ENCODE measurements at places on chromosomes 3 and 15.

DNA sequence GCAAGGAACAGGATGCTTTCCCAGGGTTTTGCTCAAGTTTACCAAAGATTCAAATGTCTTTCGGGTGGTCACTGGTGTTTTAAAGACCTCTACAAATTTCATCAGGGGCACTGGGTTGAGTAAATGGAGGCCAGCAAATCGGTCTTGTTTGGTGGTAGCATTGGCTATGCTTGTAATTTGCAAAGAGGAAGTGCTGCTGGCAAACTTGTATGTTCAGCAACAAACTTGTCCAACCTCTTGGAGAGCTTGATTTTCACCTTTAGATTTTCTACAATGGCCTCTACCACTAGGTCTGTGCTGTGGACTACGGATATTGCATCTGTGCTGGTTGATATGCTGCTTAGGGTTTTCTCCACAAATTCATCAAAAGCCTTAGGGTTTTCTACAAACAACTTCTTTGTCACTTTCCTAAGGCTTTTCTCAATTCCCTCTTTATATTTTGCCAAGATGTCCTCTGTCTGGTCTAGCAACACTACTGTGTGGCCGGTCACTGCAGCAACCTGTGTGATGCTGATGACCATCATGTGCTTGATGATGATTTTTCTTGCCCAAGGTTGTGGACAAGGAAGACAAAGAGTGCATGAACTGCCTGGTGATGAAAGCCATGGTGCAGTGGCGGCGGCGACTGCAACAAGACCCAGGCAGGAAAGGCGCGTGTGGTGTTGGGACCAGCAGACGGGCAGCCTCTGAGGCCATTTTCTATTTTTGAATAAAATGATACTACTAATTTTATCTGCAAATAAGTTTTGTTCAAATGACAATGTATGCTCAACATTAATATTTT is 50.8 kb downstream of the RFX7 start:
- DNase-seq: no peak

GRCh38 chr3:161268601-161269000 is 47.5 kb downstream of the NMD3 start:
- no peak for DNase-seq

DNA sequence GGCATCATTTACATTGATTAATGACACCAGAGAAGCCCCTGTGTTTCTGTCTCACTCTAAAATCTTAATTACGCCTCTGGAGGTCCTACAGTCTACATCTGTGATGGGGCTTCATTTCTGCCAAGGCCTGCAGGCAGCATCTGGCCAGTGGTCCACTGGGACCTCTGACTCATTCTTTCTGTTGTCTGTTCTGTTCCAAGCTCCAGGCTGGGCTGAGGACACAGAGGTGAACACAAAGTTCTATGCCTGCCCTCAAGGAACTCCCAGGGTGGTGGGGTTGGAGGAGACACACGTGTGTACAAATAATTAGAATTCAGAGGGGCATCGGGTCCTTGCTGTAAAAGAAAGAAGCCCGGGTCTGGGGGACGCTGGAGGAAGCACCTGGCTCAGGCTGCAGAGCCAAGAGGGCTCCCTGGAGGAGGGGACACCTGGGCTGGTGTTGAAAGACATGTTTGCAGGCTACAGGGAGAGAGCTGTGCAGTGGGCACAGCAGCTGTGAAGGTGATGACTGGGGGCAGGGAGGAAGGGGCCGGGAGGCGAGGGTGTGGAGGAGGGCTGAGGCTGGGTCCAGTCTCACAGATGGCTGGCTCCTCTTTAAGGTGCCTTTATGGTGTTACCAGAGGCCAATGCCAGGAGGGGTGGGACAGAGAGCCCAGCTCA is 103.3 kb upstream of the PRR23E start:
- DNase-seq: no peak

- DNase-seq: no peak
These were observed 74.4 kb upstream of the HES1 start for GRCh38 chr3:194061421-194062030.

DNA sequence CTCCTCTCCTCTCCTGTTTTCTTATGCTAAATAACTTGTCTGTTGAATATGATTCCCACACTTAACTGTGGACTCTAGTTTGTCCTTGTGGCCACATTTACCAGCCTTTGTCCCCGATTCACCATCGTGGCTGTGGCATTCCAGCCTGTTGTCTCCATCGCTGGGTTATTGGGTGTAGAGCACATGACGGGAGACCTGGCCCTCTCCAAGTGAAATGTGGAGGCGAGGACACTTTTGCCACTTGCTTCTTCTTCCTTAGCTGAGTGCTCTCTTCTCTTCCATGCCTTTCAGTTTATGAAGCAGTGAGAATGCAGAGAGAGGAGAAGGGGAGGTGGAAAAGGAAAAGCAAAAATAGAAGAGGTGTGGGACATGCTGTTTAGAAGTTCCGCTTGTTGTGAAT is 61.5 kb upstream of the SAMMSON start:
- no peak for DNase-seq

DNA sequence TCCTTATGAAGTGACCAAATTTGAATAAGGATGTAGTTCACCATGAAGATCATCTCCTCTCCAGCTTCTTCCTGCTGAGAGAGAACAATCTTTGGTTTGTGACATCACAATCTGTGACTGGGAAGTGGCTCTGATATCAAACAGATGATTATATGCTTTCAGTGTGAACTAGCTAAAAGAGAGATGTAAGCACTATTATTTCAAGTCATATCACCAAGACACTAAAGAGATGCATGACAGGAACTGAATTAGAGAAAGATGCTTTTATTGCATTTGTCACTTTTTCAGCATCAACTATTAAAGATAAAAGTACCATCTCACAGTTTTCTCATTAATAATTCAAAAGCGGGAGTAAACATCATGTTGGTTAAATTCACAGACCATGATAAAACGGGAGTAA is 3.5 kb downstream of the CHRM5 start:
- DNase-seq: no peak

GRCh38 chr3:59450946-59451763 is 401.3 kb upstream of the CFAP20DC start:
- DNase-seq: no peak

DNA sequence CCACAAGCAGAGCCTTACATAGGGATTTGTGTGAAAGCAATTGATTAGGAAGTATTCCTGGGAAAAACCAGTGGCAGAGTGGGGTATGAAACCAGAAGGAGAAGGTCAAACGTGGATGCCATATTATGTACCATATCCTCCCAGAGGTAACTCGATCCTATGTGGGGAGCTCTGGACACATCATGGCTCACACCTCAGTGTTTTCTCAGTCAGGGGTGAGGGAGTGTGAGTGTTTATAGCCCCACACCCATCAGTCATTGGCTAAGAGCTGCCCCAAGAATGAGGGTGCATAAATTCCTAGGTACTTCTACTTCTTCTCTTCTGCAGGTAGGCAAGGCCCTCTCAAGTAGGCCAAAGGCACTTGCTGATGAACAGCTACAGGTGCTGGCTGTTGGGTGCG is 28.2 kb upstream of the PDZRN3 start:
- no peak for DNase-seq

- no peak for DNase-seq
These were observed 3.1 kb downstream of the KLHDC8B start for GRCh38 chr3:49174397-49174985.

- DNase-seq: no peak
These were observed 48.5 kb downstream of the GRIP2 start for GRCh38 chr3:14491396-14492190.

DNA sequence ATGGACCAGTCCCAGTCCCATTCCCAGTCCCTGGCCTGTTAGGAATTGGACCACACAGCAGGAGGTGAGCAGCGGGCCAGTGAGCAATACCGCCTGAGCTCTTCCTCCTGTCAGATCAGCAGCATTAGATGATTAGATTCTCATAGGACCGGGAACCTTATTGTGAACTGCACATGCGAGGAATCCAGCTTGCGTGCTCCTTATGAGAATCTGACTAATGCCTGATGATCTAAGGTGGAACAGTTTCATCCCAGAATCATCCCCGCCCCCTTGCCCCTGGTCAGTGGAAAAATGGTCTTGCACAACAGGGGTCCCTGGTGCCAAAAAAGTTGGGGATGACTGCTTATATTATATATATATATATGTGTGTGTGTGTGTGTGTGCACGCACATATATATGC is 63.1 kb downstream of the IFT57 start:
- no peak for DNase-seq

DNA sequence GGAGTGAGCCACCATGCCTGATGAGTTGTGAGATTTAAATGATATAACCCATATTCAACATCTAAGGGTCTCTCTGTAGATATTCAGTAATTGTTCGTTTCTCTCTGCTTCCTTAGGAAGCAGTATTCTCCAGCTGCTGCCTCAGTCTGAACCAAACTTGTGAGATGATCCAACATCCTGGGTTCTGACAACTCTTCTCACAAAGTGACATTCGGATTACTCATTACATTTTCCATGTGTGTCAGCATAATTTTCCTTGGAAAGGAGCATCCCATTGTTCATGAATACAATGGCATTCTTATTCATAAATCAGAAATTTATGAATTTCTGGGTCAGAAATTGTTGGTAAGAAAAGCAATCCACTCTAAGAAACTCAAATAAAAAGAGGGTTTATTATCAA is 15.0 kb upstream of the SEC22A start:
- no peak for DNase-seq

DNA sequence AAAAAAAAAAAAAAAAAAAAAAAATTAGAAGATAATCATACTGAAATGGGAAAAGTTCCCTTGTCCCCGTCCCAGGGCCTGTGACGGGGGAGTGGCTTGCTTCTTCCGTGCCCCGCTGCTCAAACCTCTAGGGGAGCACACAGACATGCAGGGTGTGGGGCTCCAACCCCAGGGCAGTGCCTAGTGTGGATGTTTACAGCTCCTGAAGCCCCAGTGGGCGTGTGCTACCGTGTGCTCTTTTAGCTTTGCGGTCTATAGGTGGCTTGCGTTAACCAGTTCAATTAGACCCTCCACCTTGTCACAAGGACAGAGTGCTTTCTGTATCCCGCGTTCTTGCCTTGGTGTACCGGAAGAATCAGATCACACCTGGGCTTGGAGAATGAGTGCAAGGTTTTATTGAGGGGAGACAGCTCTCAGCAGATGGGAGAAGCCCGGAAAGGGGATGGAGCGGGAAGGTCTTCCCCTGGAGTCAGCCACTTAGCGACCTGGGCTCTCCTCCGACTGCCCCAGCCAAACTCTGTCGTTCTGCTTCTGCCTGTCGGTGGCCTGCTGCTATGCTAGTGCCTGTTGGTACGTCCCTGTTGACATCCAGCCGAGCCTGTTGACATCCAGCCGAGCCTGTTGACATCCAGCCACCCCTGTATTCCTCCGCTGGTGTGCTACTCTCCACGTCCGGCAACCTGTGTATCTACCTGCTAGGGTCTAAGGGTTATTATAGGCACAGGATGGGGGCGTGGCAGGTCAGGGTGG is 569.8 kb downstream of the VGLL3 start:
- DNase-seq: no peak

DNA sequence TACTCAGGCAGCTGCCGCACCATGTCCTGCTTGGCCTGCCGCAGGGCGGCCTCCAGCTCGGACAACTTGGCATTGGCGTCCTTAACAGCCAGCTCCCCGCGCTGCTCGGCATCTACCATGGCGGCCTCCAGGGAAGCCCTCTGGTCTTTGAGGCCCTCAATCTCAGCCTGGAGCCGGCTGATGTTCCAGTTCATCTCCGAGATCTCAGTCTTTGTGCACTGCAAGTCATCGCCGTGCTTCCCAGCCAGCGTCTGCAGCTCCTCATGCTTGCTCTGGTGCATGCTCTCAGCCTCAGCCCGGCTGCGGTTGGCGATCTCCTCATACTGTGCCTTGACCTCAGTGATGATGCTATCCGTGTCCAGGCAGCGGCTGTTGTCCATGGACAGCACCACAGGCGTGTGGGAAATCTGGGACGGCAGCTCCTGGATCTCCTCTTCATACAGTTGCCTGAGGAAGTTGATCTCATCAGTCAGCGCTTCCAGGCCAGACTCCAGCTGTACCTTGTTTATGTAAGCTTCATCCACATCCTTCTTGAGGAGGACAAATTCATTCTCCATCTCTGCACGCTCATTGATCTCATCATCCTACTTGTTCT is 15.5 kb upstream of the PSTPIP1 start:
- DNase-seq: no peak

DNA sequence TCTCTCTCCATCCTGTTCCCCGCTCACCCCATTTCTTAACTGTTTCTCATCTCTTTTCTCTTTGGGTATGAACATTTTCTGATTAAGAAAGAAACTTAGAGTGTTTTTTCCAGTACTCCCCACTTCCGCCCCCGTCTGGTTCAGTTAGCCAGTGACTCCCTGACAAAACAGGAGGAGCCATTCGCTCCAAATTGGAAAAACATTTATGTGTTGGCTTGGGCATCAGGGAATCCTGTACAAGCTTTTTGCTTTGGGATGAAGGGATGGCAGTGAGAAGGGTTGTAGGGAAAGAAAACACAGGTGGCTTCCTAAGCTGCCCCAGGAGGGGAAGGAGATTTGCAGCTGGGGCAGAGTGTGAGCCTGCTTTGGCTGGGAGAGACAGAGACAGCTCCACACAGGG is 47.0 kb downstream of the BOC start:
- DNase-seq: no peak

GRCh38 chr3:123586131-123586530 is 1.3 kb upstream of the HACD2 start:
- peak; percentile 42 for DNase-seq

- no peak for DNase-seq
These were observed 346.8 kb upstream of the SATB1 start for GRCh38 chr3:18771931-18772330.

GRCh38 chr3:4759689-4760312 is 219.4 kb upstream of the BHLHE40 start:
- no peak for DNase-seq

DNA sequence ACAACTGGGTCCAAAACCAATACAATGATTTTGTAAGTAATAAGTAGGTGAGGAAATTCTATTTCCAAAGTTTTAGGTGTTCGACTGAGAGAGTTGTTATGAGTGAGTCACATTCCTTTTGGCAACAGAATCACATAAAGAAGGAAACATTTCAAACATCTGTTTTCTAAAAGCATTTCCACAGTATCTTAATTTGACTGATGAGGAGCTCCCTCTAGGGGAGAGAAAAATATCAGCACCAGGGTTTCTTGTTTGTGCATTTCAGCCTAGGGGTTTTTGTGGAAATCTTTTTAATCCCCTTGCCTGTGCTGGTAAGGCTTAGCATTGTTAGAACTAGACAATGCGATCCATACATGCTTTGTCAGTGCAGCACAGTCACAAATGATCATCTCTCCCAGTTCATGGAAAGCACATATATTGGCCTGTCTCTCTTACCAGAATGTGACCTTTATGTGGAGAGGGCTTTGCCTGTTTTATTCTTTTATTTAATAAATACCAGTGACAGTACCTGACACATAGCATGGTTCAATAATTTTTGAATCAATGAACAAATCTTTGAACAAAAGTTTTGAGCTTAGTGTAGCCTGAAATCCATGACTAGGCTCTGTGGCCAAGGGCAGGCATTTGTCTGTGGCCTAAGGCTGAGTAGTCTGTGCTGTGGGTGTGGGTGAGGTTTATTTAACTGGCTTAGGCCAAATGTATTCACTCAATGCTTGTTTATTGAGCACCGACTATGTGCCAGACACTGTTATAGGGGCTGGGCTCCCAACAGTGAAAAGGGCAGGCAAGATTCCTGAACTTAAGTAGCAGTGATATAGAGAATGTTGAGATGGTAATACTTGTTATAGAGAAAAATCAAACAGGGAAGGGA is 21.1 kb upstream of the IQCF6 start:
- no peak for DNase-seq

Measured in NCI-H510A (cell line).